ENCODE measurements at places on chromosomes 6 and 20. TPM values are rescaled to one million over a fixed set of nuclear protein-coding genes. Genes with fewer than 3 reads are reported as not detected.

DNA sequence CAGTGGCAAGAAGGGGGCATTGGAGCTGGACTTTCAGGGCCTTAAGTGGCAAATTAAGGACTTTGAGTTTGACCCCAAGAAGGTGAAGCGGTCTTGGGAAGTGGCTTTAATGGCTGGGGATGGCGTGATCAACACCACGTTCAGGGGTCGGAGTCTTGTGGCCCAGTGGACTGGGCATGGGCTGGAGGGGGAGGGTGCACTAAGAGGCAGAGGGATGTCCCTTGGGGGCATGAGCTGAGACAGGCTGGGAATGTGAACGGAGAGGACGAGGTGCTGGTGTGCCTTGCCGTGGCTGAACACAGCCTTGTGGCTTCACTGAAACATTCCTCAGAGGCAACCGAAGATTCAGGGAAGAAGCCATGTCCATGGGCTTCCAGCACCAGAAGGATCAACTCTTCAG, 227.0 kb downstream of the SYNDIG1 start:
- DNase-seq: no peak

GRCh38 chr20:8002056-8002455, 17.5 kb downstream of the TMX4 start:
- no peak for DNase-seq

- no peak for DNase-seq
Observed at GRCh38 chr20:48912065-48912464, 9.4 kb upstream of the ARFGEF2 start.

DNA sequence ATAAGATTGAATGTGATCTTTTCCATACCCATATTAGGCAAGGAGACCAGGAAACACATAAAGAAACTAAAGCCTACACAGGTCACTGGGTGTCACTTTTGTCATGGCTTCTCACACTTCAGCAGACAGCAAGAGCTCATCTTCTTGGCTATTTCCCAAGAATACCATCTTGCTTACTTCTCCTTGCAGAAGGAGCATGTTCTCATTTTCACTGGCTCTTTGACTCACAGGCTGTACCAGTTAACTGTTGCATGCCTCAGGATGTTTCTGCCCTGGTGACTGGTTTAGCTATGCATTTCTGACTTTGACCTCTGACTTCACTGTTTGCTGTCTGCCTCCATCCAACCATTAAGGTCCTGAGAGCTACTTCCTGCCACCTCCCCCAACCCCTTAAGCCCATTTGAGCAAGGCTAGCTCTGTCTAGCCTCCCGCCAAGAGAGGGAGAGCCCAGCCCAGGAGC, 40.3 kb upstream of the OGFRL1 start:
- DNase-seq: peak; percentile 59

ABCC10 gene
- total RNA-seq: 10.6 TPM

HSPA12B gene
- total RNA-seq: 13.5 TPM

GRCh38 chr20:58651946-58652605, 993 bp downstream of the STX16 start:
- DNase-seq: peak; percentile 75
